Renal cortical epithelial cell (primary cell): ENCODE measurements at places on chromosomes 12 and 14. TPM values are rescaled to one million over a fixed set of nuclear protein-coding genes. Genes with fewer than 3 reads are reported as not detected.

DNA sequence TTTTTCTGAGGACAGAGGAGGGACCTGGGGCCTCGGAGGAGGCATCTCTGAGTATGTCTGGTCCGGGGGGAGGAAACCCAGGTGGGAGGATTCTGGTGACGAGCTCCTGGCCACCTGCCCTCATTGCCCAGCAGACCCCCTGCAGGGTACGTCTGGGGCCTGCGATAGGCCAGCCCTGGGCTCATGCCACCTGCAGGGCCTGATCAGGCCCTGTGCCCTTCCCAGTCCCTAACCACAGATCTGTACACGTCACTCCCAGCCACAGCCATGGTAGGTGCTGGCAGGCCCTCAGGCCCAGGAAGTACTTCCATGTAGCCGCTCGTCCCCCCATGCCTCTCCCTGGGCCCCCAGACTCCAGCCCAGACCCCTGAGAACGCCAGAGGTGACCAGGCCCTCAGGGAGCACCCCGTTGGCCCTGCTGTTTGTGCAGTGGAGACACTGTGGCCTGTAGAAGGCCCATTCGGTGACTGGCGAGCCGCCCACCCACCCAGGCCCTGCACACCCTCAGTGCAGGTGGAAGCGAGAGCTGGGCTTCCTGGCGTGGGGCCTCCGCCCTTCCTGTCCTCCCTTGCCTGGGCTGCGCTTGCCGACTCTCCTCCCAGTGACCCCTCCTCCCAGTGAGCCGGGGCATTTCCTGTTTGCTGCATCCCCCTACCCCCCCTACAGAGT, 5.7 kb downstream of the INF2 start:
- no peak for DNase-seq

DNA sequence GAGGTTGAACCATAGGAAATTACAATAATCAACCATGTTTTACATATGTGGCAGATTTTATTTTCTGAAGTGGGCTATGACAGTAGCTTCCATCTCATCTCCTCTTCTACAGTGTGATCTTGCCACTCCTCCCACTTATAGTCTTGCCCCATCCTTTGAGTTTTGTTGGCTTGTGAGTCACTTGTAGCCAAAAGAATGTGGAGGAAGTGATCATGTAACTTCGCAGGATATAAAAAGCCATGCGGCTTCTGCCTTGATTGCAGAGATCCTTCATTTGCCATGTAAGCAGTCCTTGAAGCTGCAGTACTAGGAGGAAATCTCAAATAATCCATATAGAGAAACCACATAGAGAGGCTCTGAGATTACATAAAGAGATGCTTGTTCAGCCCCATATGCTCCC, 13.7 kb upstream of the ZNF84 start:
- DNase-seq: no peak

- DNase-seq: no peak
Observed at GRCh38 chr14:73685328-73685727, 28.9 kb downstream of the PNMA1 start.

- peak; percentile 55 for DNase-seq
Observed at GRCh38 chr12:109110988-109111495, 5.3 kb upstream of the ACACB start.

GRCh38 chr14:95507701-95508103, 8.7 kb downstream of the SYNE3 start:
- DNase-seq: peak; percentile 88

GRCh38 chr14:49014476-49014875, 571.7 kb downstream of the RPS29 start:
- no peak for DNase-seq

DNA sequence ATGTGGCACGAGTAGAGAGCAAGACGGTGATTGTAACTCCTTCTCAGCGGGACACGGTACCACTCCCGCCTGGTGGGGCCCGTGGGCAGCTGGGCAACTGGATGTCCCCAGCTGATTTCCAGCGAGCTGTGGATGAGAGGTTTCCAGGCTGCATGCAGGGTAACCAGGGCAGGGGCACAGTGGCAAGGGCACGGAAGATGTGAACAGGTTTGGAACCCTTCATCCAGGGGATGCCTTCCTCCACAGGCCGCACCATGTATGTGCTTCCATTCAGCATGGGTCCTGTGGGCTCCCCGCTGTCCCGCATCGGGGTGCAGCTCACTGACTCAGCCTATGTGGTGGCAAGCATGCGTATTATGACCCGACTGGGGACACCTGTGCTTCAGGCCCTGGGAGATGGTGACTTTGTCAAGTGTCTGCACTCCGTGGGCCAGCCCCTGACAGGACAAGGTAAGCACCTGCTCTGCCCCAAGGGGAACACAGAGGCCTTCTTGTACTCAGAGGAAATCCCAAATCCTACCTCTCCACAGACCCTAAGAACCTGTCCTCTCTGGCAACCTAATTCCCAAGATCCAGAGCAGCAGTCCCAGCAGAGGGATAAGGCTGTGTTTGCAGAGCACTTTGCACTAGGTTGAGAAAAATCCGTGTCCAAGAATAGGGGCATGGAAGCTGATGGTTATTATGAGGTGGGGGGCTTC, 4.3 kb downstream of the PCK2 start:
- no peak for DNase-seq

DNA sequence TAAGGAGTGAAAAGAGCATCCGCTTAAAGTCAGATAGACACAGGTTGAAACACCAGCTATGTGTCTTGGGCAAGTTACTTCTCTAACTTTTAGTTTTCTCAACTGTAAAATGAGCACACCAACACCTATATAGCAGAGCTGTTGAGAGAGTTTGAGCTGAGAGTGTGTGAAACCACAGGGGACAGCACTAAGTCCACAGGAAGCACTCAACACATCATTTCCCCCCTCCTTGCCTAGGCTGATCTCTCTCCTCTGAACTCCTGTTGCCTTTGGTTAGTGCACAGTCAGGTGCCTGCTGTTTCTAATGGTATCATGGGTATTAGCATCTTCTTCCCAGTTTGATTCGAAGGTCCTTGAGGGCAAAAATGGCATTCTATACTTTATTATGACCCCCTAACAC, 176.7 kb downstream of the DPF3 start:
- no peak for DNase-seq

- DNase-seq: no peak
Observed at GRCh38 chr14:100762089-100762515, 35.4 kb downstream of the DLK1 start.

The ARMH4 gene
- total RNA-seq: 8.0 and 16.2 TPM in 2 replicates

The ESRRB gene
- not detected in 2 replicates for total RNA-seq

The SERPINA1 gene
- total RNA-seq: 32.1 and 137 TPM in 2 replicates

The ADAM20 gene
- total RNA-seq: 0.87 and 2.4 TPM in 2 replicates
